ENCODE measurements at places on chromosomes 2 and 18. TPM values are rescaled to one million over a fixed set of nuclear protein-coding genes. Genes with fewer than 3 reads are reported as not detected.
A peak's percentile ranks its signal among the peaks of the same experiment; 100 is the strongest.

GRCh38 chr2:162825578-162825977 is 13.0 kb downstream of the KCNH7 start:
- no peak for DNase-seq

DNA sequence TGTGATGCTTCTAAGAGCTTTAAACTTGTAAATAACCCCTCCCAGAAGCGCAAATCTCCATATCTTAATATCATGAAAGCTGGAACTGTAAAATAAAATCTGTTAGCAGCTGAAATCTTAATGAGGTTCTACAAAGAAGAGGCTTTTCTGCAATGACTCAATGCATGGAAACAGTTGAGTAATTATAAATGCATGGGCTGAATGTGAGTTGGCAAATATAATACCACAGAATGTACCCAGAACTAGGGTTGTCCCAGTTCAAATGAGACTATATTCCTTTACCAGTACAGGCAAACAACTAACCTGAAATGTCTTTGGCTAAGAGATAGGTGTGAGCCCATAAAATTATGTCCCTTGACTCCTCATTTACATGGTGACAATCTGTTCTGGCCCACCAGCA is 52.9 kb downstream of the SATB2 start:
- no peak for DNase-seq

DNA sequence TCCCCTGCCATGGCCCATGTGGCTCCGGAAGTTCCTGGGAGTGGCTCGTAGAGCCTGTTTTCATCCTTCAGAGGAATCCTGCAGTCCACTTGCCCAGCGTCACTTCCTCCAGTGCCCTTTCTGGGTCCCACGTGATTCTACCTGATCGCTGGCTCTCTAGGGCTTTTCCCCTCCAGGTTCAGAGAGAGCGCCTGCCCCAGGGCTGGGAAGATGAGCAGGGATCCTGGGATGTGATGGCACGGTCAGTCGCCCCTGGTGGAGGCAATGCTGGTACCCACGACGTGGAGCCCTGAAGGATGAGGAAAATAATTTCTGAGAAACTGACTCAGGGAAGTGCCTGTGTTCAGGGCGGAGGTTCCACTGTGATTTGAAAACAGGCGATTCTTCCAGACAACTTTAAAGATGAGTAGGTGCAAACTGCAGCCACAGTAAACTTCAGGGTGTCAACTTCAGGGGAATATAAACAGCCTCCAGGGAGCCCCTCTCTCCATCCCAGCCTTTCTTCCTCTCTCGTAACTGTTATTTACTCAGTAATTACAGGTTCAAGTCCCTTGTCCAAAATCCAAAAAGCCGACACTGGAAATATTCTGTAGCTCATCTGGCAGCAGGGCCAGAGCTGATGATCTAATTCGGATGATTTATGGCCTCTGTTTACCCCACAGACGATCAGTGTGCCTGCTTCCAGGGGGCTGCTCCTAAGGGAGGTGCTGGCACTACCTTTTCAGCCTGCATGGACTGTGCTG is 105.9 kb downstream of the AGAP1 start:
- DNase-seq = no peak

DNA sequence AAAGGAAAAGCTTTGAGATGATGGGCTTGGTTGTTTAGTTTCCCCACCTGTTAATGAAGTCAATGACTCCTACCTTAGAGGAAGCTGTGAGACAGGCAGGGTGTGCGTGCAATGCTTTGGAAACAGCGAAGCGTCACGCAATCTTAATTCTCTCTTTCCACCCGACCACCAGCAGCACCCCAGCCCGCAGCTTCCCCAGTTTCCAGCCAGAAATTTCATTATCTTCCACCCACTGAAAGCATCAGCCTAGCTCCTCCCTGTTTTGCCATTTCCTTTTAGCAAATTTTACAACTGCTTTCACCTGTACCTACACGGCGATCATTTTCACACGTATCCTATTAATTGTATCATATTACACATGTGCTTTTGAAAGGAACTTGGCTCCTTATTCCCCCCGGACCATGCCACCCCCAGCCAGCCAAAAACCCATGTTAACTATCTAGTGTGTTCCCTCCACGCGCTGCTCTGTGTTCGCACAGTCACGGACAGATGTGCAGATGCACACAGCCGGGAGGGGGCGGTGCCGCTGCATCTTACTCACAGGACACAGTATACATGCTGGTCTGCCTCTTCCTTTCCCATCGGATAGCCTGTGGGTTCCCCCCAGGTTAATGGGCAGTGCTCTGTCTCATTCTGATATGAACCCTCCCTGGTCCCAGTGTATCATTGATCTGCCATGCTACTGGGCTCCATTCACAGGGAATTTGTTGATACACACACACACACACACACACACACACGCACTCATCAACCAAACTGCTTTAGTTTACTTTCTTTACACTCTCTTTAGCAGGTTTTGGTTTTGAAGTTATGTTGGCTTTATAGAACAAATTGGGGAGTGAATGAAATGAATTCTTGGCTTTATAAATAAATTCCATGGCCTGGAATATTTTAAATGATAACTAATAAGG is 22.4 kb downstream of the CYP27C1 start:
- no peak for DNase-seq

DNA sequence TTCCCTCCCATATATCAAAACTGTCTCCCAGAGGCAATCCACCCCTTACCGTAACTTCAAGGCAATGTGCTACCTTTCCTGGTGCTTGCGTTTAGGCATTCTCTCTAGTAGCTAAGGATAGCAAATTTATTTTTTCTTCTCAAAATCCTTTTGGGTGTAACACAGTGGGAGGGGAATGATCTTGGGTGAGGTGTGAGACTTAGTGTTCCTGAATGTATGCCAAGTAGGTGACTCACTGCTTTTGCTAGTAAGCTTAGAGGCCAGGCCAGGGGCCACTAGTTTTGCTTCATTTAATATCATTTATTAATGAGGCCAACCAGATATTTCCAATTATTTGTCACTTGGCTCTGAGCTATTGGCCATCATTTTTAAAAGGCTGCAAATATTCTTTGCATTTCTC is 135.5 kb downstream of the NAPG start:
- DNase-seq = no peak

DNA sequence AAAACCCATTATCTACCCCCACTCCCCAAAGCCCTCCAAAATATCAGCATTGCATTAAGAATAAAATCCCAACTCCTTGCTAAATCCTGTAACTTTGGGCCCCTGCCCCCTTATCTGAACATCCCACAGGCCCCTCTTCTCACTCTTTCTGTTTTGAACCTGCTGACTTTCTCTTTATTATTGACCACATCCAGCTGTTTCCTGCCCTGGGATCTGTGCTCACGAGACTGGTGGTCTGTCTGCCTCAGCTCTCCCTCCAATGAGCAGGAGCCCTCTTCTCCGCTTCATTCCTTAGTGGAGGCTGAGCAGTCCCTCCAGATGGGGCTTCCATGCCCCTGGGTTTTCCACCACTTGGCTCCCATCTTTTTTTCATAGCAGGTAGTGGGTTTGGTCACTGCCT is 116.9 kb downstream of the ACKR3 start:
- peak; percentile 23 for DNase-seq

GRCh38 chr2:53787614-53788289 is 908 bp downstream of the ERLEC1 start:
- no peak for DNase-seq

DNA sequence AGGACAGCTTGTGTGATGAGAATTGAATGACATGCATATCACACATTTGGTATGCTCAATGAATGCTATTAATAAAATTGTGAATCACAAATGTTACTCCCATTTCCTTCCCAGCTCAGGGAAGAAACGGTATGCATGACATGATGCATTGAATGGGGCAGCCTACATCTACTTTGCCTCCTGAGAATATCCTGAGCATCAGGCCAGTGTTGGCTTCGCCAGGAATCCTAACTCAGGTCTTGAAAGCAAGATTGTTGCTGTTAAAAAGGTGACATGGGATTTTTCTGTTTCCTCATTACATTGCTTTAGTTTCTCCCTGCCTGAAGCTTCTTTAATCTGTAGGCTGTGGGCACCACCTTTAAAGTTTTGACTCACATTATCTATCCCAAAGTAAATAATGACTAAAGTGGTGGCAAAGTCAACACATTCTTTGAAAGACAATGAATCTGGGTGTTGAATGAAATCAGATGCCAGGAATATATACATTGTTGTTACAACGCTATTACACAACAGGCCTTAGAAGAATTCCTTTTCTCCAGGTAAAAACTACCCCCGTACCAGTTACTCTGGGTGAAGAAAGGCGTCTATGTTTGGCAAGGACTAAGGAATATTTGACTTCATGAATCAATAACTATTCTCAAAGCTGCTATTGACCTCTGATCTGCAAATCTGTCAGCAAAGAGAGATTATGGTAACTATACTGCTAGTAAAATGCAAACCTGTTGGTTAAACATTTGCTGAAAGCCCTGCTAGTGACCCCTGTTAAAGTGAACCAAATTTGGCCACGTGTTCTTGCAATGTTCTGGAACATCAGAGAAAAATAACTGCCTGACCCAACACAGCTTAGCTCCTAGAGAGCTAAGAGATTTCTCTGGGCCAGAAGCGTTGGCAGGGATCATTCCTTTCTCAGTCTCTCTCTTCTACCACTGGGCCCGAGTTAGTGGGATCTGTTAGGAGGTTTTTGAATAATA is 30.5 kb upstream of the NEDD4L start:
- DNase-seq = no peak

GRCh38 chr2:210477496-210477895 is 937 bp upstream of the LANCL1 start:
- DNase-seq = no peak

DNA sequence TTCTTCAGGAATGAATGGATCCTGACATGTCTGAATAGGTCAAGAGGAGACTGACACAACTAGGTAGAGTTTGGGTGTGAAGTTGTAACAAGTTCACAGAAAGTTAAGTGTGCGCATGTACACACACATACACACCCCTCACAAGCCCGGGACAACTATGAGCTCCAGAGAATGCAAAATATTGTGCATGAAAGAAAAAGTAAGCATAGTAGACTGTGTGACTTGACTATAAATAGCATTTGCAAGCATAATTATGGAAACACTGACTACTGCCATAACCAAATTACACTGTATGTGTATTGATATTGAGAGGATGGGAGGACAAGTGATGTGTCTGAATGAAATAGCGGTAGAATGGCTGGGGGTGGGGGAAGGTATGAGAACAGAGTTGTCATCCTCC is 157.1 kb upstream of the NCK2 start:
- DNase-seq = no peak

- DNase-seq = no peak
Measured at GRCh38 chr2:191303140-191304005, 58.2 kb downstream of the MYO1B start.

GRCh38 chr2:55136138-55136541 is 85.9 kb upstream of the RTN4 start:
- DNase-seq = no peak

- no peak for DNase-seq
Measured at GRCh38 chr2:36780231-36780839, 83.8 kb downstream of the VIT start.

Gene ZSWIM2
- polyA plus RNA-seq = not detected

Gene COL3A1
- polyA plus RNA-seq = 1,115 TPM

Gene DOK6
- 20.4 TPM for polyA plus RNA-seq

Measured in right renal cortex interstitium (tissue), 3 donors.